HepG2 (cell line): ENCODE measurements at places on chromosomes 6 and 20.

DNA sequence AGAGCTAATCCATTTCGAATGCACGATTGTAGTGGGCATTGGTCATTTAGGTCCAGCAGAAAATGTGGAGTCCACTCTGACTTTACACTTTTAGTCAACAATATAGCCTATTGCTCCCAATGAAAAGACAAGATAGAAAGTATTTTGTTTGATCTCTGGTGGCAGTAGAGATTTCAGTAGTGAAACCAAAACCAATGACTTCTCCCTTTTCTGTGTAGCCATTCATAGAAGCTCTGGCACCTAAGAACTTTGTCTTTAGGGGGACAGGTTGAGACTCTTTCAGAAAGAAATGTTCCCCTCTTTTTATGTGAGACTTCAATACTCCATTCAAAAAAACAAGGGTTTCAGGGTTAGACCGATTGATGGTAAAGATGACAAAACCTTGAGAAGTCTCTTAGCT is 510.8 kb upstream of the POU3F2 start:
- no peak for DNase-seq
- no peaks in the 10 kb centered on the region for H3K27me3 ChIP-seq
- H3K36me3 ChIP-seq, result no peaks in the 10 kb centered on the region

GRCh38 chr6:3916211-3916610 is 67.0 kb downstream of the FAM50B start:
- DNase-seq, result no peak
- H3K4me3 ChIP-seq, result no peak overlapping the region
- no peaks in the 10 kb centered on the region for H3K27me3 ChIP-seq
- H3K27ac ChIP-seq, result no peak overlapping the region
- no peaks in the 10 kb centered on the region for H3K36me3 ChIP-seq

DNA sequence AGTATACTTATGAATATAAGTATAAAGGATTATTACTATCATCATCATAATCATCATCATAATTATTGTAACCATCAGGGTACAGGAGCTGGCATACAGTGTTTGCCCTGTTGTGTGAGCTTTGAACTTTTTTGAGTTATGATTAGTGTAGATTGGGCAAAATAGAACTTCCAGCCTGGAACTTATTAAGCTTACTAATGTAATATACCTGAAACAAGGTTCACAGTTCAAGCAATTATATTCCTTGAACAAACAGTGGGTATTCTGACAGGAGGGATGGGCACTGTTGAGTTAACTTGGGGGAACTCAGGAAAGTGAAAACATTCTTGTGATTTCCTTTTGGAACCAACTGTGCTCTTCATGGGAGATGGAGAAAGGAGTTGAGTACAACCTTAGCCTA is 680.0 kb downstream of the DOK5 start:
- H3K4me3 ChIP-seq, result no peak overlapping the region
- H3K4me1 ChIP-seq, result no peaks in the 10 kb centered on the region
- no peak overlapping the region for H3K27ac ChIP-seq
- H3K36me3 ChIP-seq, result no peaks in the 10 kb centered on the region
- H3K27me3 ChIP-seq, result no peaks in the 10 kb centered on the region

- peak overlapping the region; percentile 81 for H3K4me3 ChIP-seq
- peak overlapping the region; percentile 78 for H3K27ac ChIP-seq
- no peaks in the 10 kb centered on the region for H3K36me3 ChIP-seq
- peaks cover 63% of the 10 kb centered on the region for H3K4me1 ChIP-seq
- DNase-seq, result no peak
These were observed 1.2 kb upstream of the PXDC1 start for GRCh38 chr6:3752531-3753227.

GRCh38 chr6:99347804-99348203 is 1.7 kb downstream of the FAXC start:
- no peak overlapping the region for H3K27ac ChIP-seq
- peaks cover 14% of the 10 kb centered on the region for H3K4me1 ChIP-seq
- DNase-seq, result no peak
- no peaks in the 10 kb centered on the region for H3K36me3 ChIP-seq

DNA sequence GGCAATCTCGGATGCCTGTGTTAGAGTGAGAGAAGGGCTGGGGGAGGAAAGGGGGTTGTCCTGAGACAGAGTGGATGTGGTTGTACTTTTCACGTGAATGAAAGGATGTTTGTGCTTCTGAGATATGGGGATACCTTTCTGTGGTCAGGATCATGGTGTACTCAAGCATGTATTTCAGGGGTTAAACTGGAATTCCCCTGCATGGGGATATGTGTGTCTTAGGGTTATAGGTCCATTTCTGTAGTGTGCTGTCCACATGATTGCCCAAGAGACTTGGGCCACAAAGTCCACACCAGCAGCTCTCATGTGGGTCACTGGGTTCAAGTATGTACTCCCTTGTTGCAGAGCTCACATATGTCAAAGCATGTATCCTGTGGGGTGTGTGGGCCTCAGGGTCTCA is 10.5 kb downstream of the SYNGAP1 start:
- H3K27me3 ChIP-seq, result no peaks in the 10 kb centered on the region
- H3K4me1 ChIP-seq, result peaks cover 45% of the 10 kb centered on the region
- H3K36me3 ChIP-seq, result no peaks in the 10 kb centered on the region
- DNase-seq, result no peak
- no peak overlapping the region for H3K27ac ChIP-seq
- no peak overlapping the region for H3K4me3 ChIP-seq

GRCh38 chr6:91317984-91318383 is 731.1 kb upstream of the MAP3K7 start:
- H3K36me3 ChIP-seq, result no peaks in the 10 kb centered on the region
- H3K4me1 ChIP-seq, result no peaks in the 10 kb centered on the region
- no peak overlapping the region for H3K27ac ChIP-seq
- no peak for DNase-seq

DNA sequence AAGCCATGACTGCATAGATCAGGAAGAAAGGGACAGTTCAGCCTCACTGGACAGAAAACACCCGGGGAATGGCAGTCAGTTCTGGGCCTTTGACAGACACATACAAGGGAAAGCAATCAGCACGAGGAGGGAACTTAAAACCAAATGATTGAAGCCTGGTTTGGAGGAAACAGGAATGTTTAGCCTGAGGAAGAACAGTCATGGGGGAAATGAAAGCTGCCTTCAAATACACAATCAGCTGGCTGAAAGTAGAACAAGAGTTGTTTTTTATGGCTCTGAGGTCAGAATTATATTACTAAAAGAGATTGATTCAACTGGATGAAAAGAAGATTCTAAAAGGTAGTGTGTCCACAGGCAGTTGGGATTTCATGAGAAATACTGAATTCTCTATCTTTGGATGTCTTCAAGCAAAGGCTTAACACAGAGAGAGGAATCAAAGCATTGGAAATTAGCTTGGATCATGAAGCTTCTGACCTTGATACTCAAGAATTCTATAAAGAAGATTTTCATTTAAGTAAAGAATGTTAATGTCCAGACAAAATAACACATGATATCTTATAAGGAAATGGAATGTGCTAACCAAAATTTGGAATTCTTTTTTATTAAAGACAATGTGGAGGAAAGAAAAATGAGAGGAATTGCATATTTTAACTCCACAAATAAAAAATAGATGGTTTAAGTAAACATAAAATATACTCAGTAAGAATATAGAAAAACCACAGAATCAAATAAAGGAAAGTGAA is 216.6 kb downstream of the IBTK start:
- no peak overlapping the region for H3K4me3 ChIP-seq
- H3K36me3 ChIP-seq, result no peaks in the 10 kb centered on the region
- no peak overlapping the region for H3K27ac ChIP-seq
- DNase-seq, result no peak

DNA sequence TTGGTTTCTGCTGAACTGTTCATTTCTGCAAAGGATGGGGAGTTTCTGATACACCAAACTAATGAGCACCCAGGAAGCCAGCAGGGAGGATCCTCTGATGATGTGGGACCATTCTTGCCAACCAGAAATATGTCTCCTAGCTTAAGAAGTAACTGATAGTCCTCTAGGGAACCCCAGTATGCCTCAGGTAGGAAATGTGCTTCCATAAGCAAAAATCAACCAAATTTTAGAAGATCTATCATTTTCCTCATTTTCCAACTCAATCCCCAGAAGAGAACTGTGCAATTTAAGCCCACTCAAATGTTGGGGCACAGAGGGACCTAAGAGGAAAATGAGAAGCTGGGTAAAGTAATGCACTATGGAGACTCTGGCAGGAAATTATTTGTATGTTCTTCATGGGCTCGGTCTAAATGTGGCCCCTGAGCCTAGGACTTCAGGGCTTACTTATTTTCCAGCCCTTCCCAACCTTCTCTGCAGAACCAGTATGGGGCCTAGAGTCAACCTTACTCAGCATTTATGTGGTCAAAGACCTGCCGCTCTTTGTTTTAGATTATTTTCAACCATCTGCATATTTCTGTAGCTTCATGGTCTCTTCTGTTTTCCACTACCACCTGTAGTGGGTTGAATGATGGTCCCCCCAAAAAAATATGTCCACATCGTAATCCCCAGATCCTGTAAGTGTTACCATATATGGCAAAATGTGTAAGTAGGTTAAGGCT is 359.8 kb upstream of the CDH4 start:
- no peaks in the 10 kb centered on the region for H3K27me3 ChIP-seq
- H3K36me3 ChIP-seq, result no peaks in the 10 kb centered on the region
- no peak for DNase-seq
- H3K4me1 ChIP-seq, result no peaks in the 10 kb centered on the region

DNA sequence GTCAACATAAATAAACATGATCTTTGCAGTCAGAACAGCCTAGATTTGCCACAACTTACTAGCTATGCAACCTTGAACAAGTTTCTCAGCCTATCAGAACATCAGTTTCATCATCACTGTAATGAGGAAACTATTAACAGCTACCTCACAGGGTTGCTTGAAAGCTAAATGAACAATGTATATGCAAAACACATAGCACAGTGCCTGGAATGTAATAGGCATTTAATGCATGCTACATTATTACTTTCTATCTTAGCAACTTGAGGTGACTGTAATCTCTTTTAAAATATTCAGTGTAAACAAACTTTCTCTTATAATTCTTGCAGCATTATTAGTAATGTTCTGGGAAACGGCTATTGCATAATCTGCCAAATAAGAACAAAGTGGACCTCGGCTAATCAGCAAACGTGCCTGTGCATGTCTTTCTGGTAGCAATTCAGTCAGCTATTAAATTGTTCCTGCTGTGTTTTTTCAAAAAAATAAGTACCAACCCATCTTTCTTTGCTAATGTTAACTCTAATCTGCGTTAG is 61.5 kb downstream of the SYNE1 start:
- peaks cover 7% of the 10 kb centered on the region; the same call in 1 of the 2 replicates for H3K4me1 ChIP-seq
- no peak overlapping the region for H3K4me3 ChIP-seq
- H3K27ac ChIP-seq, result no peak overlapping the region
- DNase-seq, result no peak
- no peaks in the 10 kb centered on the region for H3K36me3 ChIP-seq

GRCh38 chr6:155314773-155315515 is 660 bp upstream of the TFB1M start:
- DNase-seq, result peak; percentile 93
- no peaks in the 10 kb centered on the region; the same call in 2 of the 3 replicates for H3K27me3 ChIP-seq
- H3K27ac ChIP-seq, result peak overlapping the region; percentile 92
- H3K4me3 ChIP-seq, result peak overlapping the region; percentile 46

DNA sequence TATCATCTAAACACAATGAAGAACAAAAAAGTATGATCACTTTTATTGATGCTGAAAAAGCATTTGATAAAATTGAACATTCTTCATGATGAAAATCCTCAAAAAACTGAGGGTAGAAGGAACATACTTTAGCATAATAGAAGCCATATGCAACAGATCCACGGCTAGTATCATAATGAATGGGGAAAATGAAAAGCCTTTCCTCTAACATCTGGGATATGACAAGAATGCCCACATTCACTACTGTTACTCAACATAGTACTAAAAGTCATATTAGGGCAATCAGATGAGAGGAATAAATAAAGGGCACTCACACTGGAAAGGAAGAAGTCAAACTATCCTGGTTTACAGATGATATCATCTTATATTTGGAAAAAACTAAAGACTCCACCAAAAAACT is 256.6 kb downstream of the RFPL4B start:
- H3K27me3 ChIP-seq, result no peaks in the 10 kb centered on the region
- H3K4me3 ChIP-seq, result no peak overlapping the region
- H3K36me3 ChIP-seq, result no peaks in the 10 kb centered on the region
- DNase-seq, result no peak
- no peak overlapping the region for H3K27ac ChIP-seq

GRCh38 chr6:134309227-134309626 is 8.7 kb downstream of the SGK1 start:
- no peak overlapping the region for H3K4me3 ChIP-seq
- H3K36me3 ChIP-seq, result no peaks in the 10 kb centered on the region
- DNase-seq, result no peak
- no peak overlapping the region for H3K27ac ChIP-seq
- H3K27me3 ChIP-seq, result peaks cover 10% of the 10 kb centered on the region

DNA sequence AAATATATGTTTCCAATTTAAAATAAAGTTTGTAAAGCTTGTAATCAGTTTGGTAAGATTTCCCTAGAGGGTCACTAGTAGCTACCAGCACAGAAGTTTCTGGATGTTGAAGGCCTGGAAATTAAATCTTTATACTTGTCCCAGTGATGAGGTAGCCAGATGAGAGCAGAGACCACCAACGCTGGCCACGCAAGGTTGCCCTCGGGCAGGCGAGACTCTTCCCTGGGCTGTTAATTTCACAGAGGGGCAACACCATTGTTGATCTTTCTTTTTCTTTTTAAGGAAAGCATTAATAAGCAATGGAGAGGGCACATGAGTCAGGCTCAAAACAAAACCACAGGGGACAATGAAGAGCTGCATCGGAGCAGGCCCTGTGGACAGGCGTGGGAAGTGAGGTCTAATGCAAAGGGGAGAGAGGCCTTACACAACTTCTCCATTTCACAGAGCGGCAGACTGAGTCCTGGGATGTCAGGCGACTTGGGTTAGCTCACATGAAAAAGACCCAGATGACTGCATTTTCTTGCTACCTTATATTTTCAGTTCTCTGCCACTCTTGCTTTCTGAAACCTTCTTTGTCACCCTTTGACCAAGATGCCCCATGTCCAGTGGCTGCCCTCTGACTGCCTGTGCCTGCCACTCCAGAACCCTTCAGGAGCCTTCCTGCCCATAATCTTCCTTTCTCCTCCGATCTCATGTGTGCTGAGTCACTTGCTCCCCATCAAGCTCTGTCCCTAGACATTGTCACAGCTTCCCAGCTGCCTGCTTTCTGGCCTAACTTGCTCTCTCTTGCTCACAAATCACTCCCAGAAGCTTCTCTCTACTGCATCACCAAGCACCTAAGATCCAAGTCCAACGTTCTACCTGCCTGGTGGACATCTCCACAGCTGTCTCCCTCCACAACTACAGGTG is 107.7 kb upstream of the CDYL start:
- H3K4me3 ChIP-seq, result no peak overlapping the region
- H3K27me3 ChIP-seq, result no peaks in the 10 kb centered on the region
- H3K27ac ChIP-seq, result no peak overlapping the region
- no peak for DNase-seq

- H3K4me3 ChIP-seq, result no peak overlapping the region
- H3K36me3 ChIP-seq, result no peaks in the 10 kb centered on the region
- DNase-seq, result no peak
- H3K27ac ChIP-seq, result no peak overlapping the region
- H3K27me3 ChIP-seq, result peaks cover 6% of the 10 kb centered on the region; the same call in 1 of the 2 replicates
- H3K4me1 ChIP-seq, result no peaks in the 10 kb centered on the region
These were observed 97.5 kb downstream of the ARMC2 start for GRCh38 chr6:108945681-108946159.
